ENCODE measurements at places on chromosomes 1 and 21. TPM values are rescaled to one million over a fixed set of nuclear protein-coding genes. Genes with fewer than 3 reads are reported as not detected.
A peak's percentile ranks its signal among the peaks of the same experiment; 100 is the strongest.

- no peaks in the 10 kb centered on the region for H3K4me1 ChIP-seq
- no peaks in the 10 kb centered on the region for H3K36me3 ChIP-seq
- no peak for DNase-seq
- H3K4me3 ChIP-seq, result no peak overlapping the region
- no peaks in the 10 kb centered on the region for H3K27me3 ChIP-seq
Measured at GRCh38 chr1:107200631-107201030, 59.8 kb downstream of the NTNG1 start.

DNA sequence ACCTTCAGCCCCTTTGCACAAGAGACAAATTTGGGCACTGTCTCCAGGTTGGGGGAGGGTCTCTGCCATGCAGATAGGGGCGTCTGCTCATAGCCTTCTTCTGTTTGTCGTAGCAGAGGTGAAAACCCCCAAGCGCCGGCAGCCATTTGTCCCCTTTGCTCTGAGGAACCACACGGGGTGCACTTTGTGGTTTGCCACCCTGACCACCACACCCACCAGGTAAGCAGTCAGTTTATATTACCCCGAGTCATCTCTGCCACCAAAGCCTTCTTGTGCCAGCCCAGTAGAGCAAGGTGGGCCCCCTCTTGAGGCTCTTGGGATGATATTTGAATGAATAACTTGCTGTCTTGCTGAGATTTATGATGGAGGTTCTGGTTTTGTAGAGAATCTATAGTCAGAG, 111.8 kb downstream of the VPS13D start:
- peak overlapping the region; percentile 57 for H3K27ac ChIP-seq
- peaks cover 10% of the 10 kb centered on the region for H3K36me3 ChIP-seq
- no peaks in the 10 kb centered on the region for H3K27me3 ChIP-seq
- no peak for DNase-seq
- peaks cover 51% of the 10 kb centered on the region for H3K4me1 ChIP-seq
- H3K4me3 ChIP-seq, result no peak overlapping the region

- no peaks in the 10 kb centered on the region for H3K27me3 ChIP-seq
- H3K4me3 ChIP-seq, result no peak overlapping the region
- peak; percentile 3 for DNase-seq
- no peaks in the 10 kb centered on the region for H3K4me1 ChIP-seq
Measured at GRCh38 chr1:187621951-187622350, 793.2 kb downstream of the PLA2G4A start.

DNA sequence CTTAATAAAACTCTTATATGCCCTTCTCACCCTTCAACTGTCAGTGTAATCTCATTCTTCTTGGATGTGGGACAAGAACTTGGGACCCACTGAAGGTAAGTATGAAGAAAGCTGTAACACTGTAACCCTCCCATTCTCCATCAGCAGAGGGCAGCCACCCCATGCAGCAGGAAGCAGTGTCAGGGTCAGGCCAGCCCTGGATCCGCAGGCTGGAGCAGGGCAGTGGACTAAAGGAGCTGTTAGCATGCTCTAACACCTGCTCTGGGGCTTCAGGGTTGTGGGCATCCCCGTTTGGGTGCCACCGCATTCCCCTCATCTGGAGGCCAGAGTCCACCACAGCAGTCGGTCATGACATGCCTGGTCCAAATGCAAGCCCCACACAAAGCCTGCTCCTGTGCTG, 156.5 kb downstream of the HIVEP3 start:
- no peak overlapping the region for H3K27ac ChIP-seq
- no peaks in the 10 kb centered on the region for H3K27me3 ChIP-seq
- DNase-seq, result no peak
- H3K4me1 ChIP-seq, result peaks cover 7% of the 10 kb centered on the region
- H3K4me3 ChIP-seq, result no peak overlapping the region
- no peaks in the 10 kb centered on the region for H3K36me3 ChIP-seq

- no peaks in the 10 kb centered on the region for H3K36me3 ChIP-seq
- DNase-seq, result no peak
- no peak overlapping the region for H3K4me3 ChIP-seq
- H3K27me3 ChIP-seq, result peaks cover 26% of the 10 kb centered on the region
Measured at GRCh38 chr1:205348554-205349487, 7.9 kb downstream of the KLHDC8A start.

GRCh38 chr21:43845386-43845785, 19.6 kb upstream of the AGPAT3 start:
- no peak for DNase-seq
- no peaks in the 10 kb centered on the region for H3K4me1 ChIP-seq
- H3K36me3 ChIP-seq, result no peaks in the 10 kb centered on the region
- H3K4me3 ChIP-seq, result no peak overlapping the region
- H3K27ac ChIP-seq, result no peak overlapping the region

GRCh38 chr1:27102707-27103468, 52.0 kb downstream of the SLC9A1 start:
- peaks cover 35% of the 10 kb centered on the region for H3K4me1 ChIP-seq
- no peak overlapping the region for H3K4me3 ChIP-seq
- no peaks in the 10 kb centered on the region for H3K27me3 ChIP-seq
- no peaks in the 10 kb centered on the region for H3K36me3 ChIP-seq

- no peak overlapping the region for H3K4me3 ChIP-seq
- peak; percentile 68 for DNase-seq
- H3K4me1 ChIP-seq, result peaks cover 3% of the 10 kb centered on the region
- H3K27me3 ChIP-seq, result no peaks in the 10 kb centered on the region
- no peak overlapping the region for H3K27ac ChIP-seq
- peaks cover 8% of the 10 kb centered on the region for H3K36me3 ChIP-seq
Measured at GRCh38 chr21:37061926-37062592, 10.8 kb downstream of the PIGP start.

- peak; percentile 3 for DNase-seq
- H3K36me3 ChIP-seq, result no peaks in the 10 kb centered on the region
- H3K27me3 ChIP-seq, result no peaks in the 10 kb centered on the region
- peak overlapping the region; percentile 64 for H3K27ac ChIP-seq
Measured at GRCh38 chr1:233664253-233664652, 50.3 kb downstream of the KCNK1 start.

DNA sequence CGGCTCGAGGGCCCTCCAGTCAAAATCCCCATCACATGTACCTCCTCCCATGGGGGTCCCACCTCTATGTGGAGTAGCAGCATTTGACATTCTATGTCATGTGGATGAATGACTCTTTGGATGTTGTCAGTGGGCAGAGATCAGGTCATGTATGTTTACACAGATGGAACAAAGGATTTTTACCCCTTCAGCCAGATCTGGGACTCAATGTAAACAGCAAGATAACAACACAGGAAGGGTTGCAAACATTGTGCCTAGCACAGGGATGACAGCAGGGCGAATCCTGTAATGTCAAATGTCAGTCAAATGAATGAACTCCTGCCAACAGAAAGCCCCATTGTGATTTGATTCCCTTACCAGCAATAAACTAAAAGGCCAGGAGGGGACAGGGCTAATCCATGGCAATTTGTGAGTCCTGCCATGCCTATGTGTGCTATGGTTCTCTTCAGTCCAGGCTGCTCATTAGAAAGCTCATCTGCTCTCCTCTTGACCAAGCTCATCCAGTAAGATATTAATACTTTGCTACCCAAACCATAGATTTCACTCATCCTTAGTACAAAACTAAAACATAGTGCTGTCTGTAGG, 60.3 kb downstream of the PGBD5 start:
- DNase-seq, result no peak
- no peaks in the 10 kb centered on the region for H3K36me3 ChIP-seq
- no peak overlapping the region for H3K27ac ChIP-seq
- no peaks in the 10 kb centered on the region for H3K27me3 ChIP-seq

DNA sequence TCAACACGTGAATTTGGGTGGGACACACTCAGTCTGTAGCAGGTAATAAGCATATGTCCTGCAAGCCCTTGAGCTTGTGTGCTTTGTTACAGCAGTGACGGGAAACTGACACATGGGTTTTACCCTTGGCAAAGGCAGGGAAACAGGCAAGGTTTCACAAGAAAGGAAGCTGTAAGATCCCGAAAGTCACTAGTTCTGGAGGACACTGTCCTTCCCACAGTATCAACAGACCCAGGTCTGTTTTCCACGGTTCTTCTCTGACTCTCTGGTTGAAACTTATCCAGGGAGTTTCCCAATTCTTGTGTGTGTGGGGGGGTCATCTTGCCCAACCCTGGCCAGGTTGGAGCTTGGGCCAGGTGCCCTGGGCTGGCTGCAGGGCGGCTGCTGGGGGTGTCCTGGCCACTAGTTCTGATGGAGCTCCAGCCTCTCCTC, 29.3 kb upstream of the ZBTB21 start:
- H3K27me3 ChIP-seq, result no peaks in the 10 kb centered on the region
- no peaks in the 10 kb centered on the region for H3K36me3 ChIP-seq
- no peak overlapping the region for H3K4me3 ChIP-seq
- no peak overlapping the region for H3K27ac ChIP-seq

- DNase-seq, result no peak
- H3K27ac ChIP-seq, result no peak overlapping the region
- no peak overlapping the region for H3K4me3 ChIP-seq
- no peaks in the 10 kb centered on the region for H3K27me3 ChIP-seq
- no peaks in the 10 kb centered on the region for H3K36me3 ChIP-seq
Measured at GRCh38 chr1:8241417-8242014, 76.4 kb upstream of the SLC45A1 start.

- DNase-seq, result no peak
- no peak overlapping the region for H3K27ac ChIP-seq
- no peaks in the 10 kb centered on the region for H3K36me3 ChIP-seq
- H3K4me3 ChIP-seq, result no peak overlapping the region
Measured at GRCh38 chr1:232713785-232714184, 83.9 kb upstream of the SIPA1L2 start.

- peak; percentile 78 for DNase-seq
- peaks cover 36% of the 10 kb centered on the region for H3K27me3 ChIP-seq
- no peaks in the 10 kb centered on the region for H3K4me1 ChIP-seq
- no peaks in the 10 kb centered on the region for H3K36me3 ChIP-seq
- H3K4me3 ChIP-seq, result peak within 1 kb of the TSS; percentile 67
- H3K27ac ChIP-seq, result peak within 1 kb of the TSS; percentile 5
Measured at GRCh38 chr1:94819945-94820746, at the start of gene SLC44A3. SLC44A3 (plus strand) TSS chr1:94820357; CDS start chr1:94820452, 95 bp downstream.

DNA sequence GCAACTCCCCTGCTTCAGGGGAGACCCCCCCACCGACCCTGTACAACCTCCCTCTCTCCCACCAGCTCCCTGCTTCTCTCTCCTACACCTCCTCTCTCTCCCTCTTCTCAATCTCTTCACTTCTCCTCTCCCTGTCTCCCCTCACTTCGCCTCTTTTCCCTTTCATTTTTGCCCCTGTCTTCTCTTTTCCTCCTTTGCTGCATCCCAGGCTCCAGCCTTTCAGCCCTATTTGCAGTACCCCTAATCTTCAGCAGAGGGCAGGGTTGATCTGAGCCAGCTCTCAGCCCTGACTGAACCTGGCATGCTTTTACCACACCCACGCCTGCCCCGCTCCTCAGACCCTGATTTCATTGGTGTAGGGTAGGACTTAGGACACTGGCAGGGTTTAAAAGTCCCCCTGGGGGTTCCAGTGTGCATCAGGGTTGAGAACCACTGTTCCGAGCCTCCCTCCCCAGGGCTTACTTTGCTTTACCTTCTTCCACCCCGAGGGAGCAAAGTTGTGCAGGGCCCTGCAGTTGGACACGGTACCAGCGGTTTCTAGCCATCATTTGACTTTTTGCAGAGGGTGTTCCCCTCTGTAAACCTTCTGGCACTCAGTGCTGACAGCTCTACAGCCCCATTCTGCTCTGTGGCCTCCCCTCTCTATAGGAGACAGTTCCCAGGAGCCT, 67.3 kb upstream of the CNTN2 start:
- no peak overlapping the region for H3K4me3 ChIP-seq
- peak; percentile 63 for DNase-seq
- H3K27ac ChIP-seq, result no peak overlapping the region
- H3K4me1 ChIP-seq, result no peaks in the 10 kb centered on the region
- no peaks in the 10 kb centered on the region for H3K36me3 ChIP-seq

- peaks cover 6% of the 10 kb centered on the region for H3K4me1 ChIP-seq
- no peaks in the 10 kb centered on the region for H3K36me3 ChIP-seq
- no peak for DNase-seq
- no peak overlapping the region for H3K4me3 ChIP-seq
Measured at GRCh38 chr1:99726818-99727217, 39.6 kb downstream of the FRRS1 start.

DNA sequence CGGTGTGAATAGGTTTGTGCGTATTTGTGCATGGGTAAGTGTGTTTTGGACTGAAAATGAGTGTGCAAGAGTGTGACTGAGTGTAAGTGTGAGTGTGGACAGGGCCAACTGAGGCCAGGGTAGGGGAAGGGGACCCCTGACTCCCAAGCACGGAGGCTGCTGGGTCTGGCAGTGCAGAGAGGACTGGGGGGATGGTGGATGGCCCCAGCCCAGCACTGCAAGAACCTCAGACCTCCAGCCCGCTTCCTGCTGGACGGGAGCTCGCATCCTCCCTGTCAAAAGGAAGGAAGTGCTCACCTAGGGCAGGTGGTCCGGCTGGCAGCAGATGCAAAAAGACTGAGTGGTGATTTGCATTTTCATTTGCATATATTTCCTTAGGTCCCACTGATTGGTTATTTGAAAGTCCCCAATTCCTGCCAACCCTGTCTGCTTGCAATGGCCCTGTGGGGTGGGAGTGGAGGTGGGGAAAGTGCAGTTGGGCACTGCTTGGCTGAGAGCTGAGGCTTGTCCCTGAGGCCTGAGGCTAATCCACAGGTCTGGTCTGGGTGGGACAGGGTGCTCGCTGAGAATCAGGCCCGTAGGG, 42.8 kb upstream of the CASZ1 start:
- no peaks in the 10 kb centered on the region for H3K27me3 ChIP-seq
- no peak for DNase-seq
- H3K4me1 ChIP-seq, result peaks cover 10% of the 10 kb centered on the region
- no peak overlapping the region for H3K27ac ChIP-seq
- no peak overlapping the region for H3K4me3 ChIP-seq

- DNase-seq, result no peak
- no peaks in the 10 kb centered on the region for H3K36me3 ChIP-seq
- no peaks in the 10 kb centered on the region for H3K4me1 ChIP-seq
- H3K27me3 ChIP-seq, result no peaks in the 10 kb centered on the region
Measured at GRCh38 chr1:195202241-195202640, 1406.0 kb downstream of the KCNT2 start.

- H3K36me3 ChIP-seq, result no peaks in the 10 kb centered on the region
- no peak within 1 kb of the TSS for H3K4me3 ChIP-seq
- no peak for DNase-seq
Measured at GRCh38 chr1:247415423-247416361, at the start of gene NLRP3. NLRP3 (plus strand) TSS chr1:247416173; CDS start chr1:247418801, 2,628 bp downstream.

GRCh38 chr1:203349773-203350524, 973 bp downstream of the FMOD start:
- H3K27ac ChIP-seq, result no peak overlapping the region
- H3K4me1 ChIP-seq, result peaks cover 20% of the 10 kb centered on the region
- no peaks in the 10 kb centered on the region for H3K36me3 ChIP-seq
- DNase-seq, result peak; percentile 34
- no peaks in the 10 kb centered on the region for H3K27me3 ChIP-seq
- H3K4me3 ChIP-seq, result no peak overlapping the region

- no peaks in the 10 kb centered on the region for H3K27me3 ChIP-seq
- no peaks in the 10 kb centered on the region for H3K4me1 ChIP-seq
- H3K4me3 ChIP-seq, result no peak overlapping the region
- no peaks in the 10 kb centered on the region for H3K36me3 ChIP-seq
Measured at GRCh38 chr1:209884665-209885117, 53.3 kb upstream of the SYT14 start.

- no peak for DNase-seq
- H3K36me3 ChIP-seq, result no peaks in the 10 kb centered on the region
- no peak overlapping the region for H3K4me3 ChIP-seq
- H3K27ac ChIP-seq, result no peak overlapping the region
- no peaks in the 10 kb centered on the region for H3K4me1 ChIP-seq
Measured at GRCh38 chr1:227561241-227561907, 2.0 kb upstream of the ZNF678 start.

Gene TIAM1
- 9.2 TPM for total RNA-seq

Gene NPPB
- 18.9 TPM for total RNA-seq

Gene XCL2
- total RNA-seq, result not detected

Gene RGSL1
- not detected for total RNA-seq

Gene VTCN1
- total RNA-seq, result 0.04 TPM

Gene CSF3R
- total RNA-seq, result 5.8 TPM

Gene RGS18
- not detected for total RNA-seq

Gene GJA5
- 25.8 TPM for total RNA-seq

Gene RASSF5
- total RNA-seq, result 50.7 TPM

Gene CD1D
- total RNA-seq, result 4.6 TPM

Gene TAS1R1
- total RNA-seq, result not detected

Gene DNAJC6
- 39.7 TPM for total RNA-seq

Gene OR2L5
- total RNA-seq, result not detected

Gene FAM151A
- total RNA-seq, result 0.21 TPM
